ENCODE measurements at places on chromosomes 1 and 21.

GRCh38 chr1:227824204-227824603, 8.7 kb downstream of the PRSS38 start:
- DNase-seq, result no peak

GRCh38 chr1:88990426-88990825, 2.0 kb downstream of the KYAT3 start:
- DNase-seq, result no peak

DNA sequence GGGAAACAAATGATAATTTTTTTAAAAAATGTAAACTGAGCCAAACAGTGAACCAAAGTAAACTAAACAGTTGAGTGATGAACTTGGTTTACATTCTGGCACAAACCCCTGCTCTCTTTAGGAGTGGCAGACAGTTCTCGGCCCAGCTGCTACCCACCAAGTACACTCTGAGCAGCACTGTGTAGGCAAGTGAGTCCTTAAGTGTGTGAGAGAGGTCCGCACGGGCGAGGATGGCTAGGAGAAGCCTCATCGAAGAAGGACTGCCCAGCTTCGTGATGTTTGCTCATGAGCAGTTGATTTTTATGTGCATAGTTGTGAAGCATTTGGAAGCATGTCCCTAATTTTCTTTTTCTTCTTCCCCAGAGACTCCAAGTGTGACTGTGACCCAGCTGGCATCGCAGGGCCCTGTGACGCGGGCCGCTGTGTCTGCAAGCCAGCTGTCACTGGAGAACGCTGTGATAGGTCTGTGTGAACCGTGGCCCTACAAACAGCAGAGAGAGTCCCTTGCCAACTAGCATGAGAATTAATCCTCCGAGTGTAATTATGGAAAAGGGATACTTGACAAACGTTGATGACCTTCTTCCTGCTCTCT, 32.1 kb downstream of the LAMC2 start:
- no peak for DNase-seq

DNA sequence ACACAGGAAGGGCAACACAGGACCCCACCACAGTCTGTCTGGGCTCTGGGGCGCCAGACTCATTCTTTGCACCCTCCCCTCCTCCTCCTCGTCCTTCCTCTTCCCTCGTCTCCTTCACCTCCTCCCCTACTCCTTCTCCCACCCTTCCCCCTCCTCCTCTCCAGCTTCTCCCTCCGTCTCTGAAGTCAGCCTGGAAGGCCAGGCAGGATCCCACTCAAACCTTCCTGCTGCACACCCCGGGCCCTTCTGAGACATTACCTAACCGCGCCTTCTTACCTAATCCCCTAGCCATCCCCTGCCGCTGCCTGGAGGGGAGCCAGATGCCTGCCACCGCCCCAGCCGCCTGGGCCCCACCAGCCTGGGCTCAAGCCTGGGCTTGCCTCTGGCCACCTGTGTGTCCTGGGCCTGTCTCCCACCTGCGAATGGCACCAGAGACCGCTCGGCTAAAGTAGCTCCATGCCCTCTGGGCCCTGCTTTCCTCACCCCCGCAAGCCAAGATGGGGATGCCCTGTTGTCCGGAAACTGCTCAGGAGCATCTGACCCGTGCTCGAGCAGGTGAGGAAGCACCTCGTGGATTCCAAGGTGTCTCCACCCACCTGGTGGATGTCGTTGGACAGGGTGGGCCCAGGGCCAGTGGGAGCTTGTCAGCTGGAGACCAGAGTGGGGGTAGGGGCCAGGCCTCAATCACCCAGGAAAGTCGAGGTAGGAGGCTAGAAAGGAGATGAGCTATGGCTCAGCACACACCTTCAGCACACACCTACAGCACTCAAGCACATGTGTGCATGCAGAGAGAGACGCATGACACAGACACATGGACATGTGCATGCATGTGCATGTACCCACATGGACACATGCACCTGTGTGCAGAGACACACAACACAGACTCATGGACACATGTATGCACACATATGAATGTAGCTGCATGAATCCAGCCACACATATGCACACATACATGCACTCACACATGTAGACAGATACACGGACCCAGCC, 31.9 kb downstream of the WNT9A start:
- peak; percentile 64 for DNase-seq

DNA sequence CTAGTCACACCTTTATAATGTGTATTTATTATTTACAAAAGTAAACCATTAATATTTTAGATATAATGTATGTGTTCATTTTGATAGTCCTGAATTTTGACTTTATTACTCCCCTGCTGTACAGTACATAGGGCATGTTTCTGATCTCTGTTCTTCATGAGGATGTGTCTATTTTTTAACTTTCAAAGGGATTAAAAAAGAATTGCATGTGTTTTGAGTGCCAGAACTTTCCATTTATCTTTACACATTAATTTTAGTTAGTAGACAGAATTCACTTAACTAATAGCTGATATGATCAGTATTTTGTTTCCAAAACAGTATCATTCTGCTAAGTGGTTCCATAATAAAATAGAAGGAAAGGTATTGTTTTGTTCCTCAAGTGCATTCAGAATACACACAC, 3.1 kb downstream of the PBX1 start:
- no peak for DNase-seq

Measured in iPS-NIHi11 (cell line).